ENCODE measurements at places on chromosomes 3 and 15. TPM values are rescaled to one million over a fixed set of nuclear protein-coding genes. Genes with fewer than 3 reads are reported as not detected.

The MCTP2 gene
- 1.7 TPM for polyA plus RNA-seq

The CHRFAM7A gene
- 0.99 TPM for polyA plus RNA-seq

The GPR149 gene
- polyA plus RNA-seq = not detected

The EEF1AKMT4 gene
- polyA plus RNA-seq = 11.2 TPM

DNA sequence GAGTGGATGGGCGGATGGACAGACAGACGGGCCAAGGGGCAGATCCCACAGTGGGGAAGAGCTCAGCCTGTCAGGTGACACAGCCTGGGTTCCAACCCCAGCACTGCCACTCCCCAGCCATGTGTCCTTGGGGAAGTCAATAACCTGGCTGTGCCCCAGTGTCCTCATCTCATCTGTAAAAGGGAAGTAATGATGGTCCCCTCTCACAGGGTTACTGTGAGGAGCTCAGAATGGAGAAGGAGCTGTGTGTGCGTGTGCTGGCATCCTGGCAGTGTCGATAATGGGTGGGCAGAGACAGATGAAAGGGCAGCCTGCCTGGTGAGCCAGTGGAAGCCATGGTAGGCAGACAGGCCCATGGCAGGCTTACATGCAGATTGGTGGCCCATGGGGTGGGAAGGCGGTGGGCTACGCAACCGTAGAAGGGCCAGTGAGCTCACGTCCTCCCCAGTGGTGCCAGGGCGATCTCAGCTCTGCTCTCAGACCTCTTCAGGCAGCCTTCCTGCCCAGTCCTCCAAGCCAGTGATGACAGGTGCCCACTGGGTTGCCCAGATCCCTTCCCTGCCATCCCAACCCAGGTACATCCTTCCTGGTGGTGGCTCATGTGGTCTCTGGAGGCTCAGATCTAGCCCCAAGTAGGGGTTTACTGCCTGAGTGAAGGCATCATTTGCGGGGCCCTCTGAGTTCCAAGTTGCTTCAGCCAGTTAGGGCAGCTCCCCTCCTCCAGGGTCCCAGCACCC, 2.3 kb upstream of the DNAJB8 start:
- no peak overlapping the region for H3K4me3 ChIP-seq
- peaks cover 29% of the 10 kb centered on the region for H3K27me3 ChIP-seq
- H3K36me3 ChIP-seq = no peaks in the 10 kb centered on the region
- DNase-seq = no peak

DNA sequence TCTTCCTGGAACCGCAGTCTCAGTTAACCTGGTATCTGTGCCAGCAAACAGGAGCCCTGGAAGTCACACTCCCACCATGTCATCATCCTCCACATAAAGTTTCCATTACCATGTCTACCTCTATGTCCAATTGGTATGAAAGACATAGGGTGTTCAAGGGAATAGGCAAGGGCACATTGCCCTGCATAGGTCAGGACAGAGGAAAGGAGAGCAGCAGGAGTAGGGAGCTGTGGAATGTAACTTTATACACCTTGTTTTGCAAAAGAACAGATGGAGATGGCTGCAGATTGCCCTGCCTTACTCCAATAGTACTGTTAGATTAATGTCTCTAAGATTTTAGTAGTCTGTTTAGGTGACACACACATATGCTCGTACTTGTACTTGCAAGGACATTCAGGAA, 1056.4 kb downstream of the NTRK3 start:
- H3K4me1 ChIP-seq = peaks cover 13% of the 10 kb centered on the region
- no peak overlapping the region for H3K27ac ChIP-seq
- H3K36me3 ChIP-seq = no peaks in the 10 kb centered on the region
- H3K27me3 ChIP-seq = no peaks in the 10 kb centered on the region
- no peak overlapping the region for H3K4me3 ChIP-seq
- no peak for DNase-seq

GRCh38 chr3:156705761-156706616, 31.6 kb downstream of the TIPARP start:
- peaks cover 16% of the 10 kb centered on the region for H3K36me3 ChIP-seq
- H3K27me3 ChIP-seq = no peaks in the 10 kb centered on the region
- no peak overlapping the region for H3K27ac ChIP-seq
- no peak for DNase-seq
- H3K4me3 ChIP-seq = no peak overlapping the region

DNA sequence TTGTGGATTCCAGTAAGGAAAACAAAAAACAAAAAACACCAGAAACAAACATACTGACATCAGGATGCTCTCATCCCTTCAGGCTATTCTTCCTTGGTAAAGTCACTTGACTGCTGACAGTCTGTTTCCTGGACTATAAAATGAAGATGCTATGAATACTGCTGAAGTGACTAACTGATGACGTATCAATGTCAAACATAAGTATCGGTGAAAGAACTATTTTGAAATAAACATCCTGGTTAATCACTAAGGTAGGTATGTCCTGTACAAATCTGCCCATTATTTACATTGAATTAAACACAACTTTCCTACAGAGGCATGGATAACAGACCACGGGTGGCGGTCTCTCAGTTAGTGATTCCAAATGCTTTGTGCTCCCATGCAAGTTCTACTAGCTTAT, 45.9 kb downstream of the CHAC1 start:
- H3K4me3 ChIP-seq = no peak overlapping the region
- no peaks in the 10 kb centered on the region for H3K27me3 ChIP-seq
- no peaks in the 10 kb centered on the region for H3K4me1 ChIP-seq
- H3K27ac ChIP-seq = no peak overlapping the region
- no peak for DNase-seq
- H3K36me3 ChIP-seq = peaks cover 19% of the 10 kb centered on the region

DNA sequence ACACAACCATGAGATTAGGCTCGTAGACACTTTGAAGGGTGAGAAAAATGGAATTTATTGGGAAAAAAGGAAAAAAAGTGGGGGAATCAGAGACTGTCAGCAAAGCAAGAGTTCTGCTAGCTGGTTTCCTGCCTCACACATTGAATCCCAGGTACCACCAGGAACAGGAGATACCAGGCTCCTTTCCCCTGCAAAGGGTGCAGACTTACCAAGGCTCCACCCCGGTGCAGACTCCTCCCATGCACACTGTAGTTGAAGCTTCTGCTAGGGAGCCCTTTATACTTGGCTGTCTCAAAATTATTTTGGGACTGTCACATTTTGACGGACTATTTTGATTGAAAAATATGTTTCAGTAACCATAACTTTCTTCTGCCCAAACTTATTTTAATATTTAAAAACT, 819.9 kb upstream of the GBE1 start:
- H3K27ac ChIP-seq = no peak overlapping the region
- no peaks in the 10 kb centered on the region for H3K36me3 ChIP-seq
- H3K4me1 ChIP-seq = no peaks in the 10 kb centered on the region
- H3K27me3 ChIP-seq = no peaks in the 10 kb centered on the region

GRCh38 chr3:129507181-129507831, 21.1 kb upstream of the RHO start:
- no peaks in the 10 kb centered on the region for H3K4me1 ChIP-seq
- H3K4me3 ChIP-seq = no peak overlapping the region
- DNase-seq = no peak
- no peaks in the 10 kb centered on the region for H3K36me3 ChIP-seq
- H3K27ac ChIP-seq = no peak overlapping the region
- no peaks in the 10 kb centered on the region for H3K27me3 ChIP-seq

GRCh38 chr3:169968224-169968885, 1.7 kb downstream of the SEC62 start:
- H3K36me3 ChIP-seq = no peaks in the 10 kb centered on the region
- H3K27ac ChIP-seq = no peak overlapping the region
- H3K27me3 ChIP-seq = no peaks in the 10 kb centered on the region
- DNase-seq = no peak
- H3K4me3 ChIP-seq = peak overlapping the region; percentile 91
- peaks cover 24% of the 10 kb centered on the region for H3K4me1 ChIP-seq

- peaks cover 30% of the 10 kb centered on the region for H3K4me1 ChIP-seq
- no peaks in the 10 kb centered on the region for H3K36me3 ChIP-seq
- no peak overlapping the region for H3K4me3 ChIP-seq
- peak overlapping the region; percentile 80 for H3K27ac ChIP-seq
- peak; percentile 86 for DNase-seq
These were observed 494.7 kb upstream of the NECTIN3 start for GRCh38 chr3:110576960-110577359.

GRCh38 chr15:22968366-22968765, 11.8 kb downstream of the CYFIP1 start:
- H3K27me3 ChIP-seq = no peaks in the 10 kb centered on the region
- H3K36me3 ChIP-seq = no peaks in the 10 kb centered on the region
- no peak overlapping the region for H3K4me3 ChIP-seq
- H3K4me1 ChIP-seq = peaks cover 8% of the 10 kb centered on the region
- no peak overlapping the region for H3K27ac ChIP-seq

DNA sequence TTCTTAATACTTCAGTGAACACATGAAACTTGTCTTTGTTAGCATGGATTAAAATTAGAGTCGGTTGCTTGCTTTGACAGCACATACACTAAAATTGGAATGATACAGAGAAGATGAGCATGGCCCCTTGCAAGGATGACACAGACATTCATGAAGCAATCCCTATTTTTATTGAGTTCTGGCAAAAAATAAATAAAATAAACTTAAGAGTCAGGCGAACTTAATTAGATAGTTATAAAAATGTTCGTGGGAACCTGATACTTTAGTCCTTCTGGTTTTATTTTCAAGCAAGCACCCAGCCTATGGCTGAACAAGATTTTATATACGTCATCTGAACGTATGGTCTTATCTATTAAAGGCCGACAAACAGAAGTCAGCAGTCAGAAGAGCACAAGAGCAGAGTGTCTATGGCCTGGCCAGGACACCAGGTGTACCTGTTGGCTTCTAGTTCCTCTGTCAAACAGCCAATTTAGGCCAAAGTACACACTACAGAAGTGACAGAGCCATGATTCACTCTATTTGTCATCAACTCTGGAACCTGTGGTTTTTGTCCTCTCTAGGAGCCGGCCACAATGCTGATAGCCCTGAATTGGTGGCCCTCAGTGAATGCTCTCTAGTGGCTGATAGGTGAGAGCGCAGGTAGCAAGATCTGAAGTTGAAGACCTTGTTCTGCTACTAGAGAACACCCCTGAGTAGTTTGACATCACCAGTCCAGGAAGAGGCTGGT, 64.3 kb downstream of the LEO1 start:
- no peaks in the 10 kb centered on the region for H3K36me3 ChIP-seq
- H3K27ac ChIP-seq = no peak overlapping the region
- no peaks in the 10 kb centered on the region for H3K27me3 ChIP-seq
- H3K4me3 ChIP-seq = no peak overlapping the region
- no peaks in the 10 kb centered on the region for H3K4me1 ChIP-seq

All from GM23338 (cell line).